ENCODE measurements at places on chromosomes 6 and 20.
A peak's percentile ranks its signal among the peaks of the same experiment; 100 is the strongest.

DNA sequence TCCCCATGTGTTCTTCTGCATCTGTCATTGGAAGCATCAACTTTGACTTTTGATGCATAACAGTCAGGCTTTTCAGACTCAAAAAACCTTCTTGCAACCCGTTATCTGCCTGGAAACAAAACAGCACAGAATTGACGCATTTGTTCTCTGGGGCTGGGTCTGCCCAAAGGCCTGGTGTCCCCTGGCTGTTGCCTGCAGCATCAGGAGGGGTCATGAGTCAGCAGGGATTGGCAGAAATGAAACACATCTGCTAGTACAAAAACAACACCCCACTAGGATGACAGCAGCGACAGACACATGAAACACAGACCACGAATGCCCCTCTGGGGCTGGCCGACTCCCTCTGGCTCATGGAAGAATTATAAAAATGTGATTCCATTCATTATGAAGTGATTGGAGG lies 157.6 kb upstream of the INSM1 start:
- no peak for DNase-seq

GRCh38 chr6:81612136-81612535 lies 140.3 kb downstream of the TENT5A start:
- DNase-seq: no peak

DNA sequence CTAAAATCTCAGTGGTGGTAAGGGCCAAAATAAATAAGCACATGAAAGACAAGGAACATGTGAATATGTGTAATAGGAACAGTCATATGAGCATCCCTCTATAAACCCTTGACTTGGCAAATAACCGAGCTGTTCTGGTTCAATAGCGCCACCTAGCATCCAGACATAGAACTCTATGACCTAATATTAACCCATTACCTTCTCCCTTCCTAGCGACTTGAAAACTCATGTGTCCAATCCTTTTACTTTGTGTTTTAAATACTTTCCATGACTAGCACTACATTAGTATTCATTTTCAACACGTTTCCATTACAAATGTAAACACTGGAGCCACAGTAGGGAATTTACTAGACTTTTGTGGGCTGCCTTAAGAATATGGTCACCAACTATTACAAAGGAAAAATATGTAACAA lies 279.7 kb downstream of the UST start:
- peak; percentile 74 for DNase-seq

- no peak for DNase-seq
These were observed 89.4 kb upstream of the ATXN1 start for GRCh38 chr6:16850681-16851026.

DNA sequence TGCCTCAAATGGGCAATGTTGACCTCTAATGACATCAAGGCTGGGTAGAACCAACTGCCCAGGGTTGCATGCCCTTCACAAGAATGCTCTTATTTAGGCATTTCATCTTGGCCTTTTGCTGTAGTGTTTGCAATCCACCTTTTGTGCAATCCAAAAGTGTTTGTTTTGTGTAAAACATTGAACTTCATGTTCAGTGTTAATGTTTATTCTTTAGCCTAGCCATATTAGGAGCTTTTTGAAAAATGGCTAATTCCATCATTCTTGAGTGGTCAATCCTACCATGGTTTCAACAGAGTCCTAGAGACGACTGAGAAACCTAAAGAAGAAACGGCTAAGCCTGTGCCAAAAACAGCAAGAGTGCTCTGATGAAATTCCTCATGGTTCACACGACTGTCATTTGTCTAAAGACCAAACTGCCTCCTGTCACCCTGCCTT lies 279.6 kb upstream of the PRDM1 start:
- DNase-seq: no peak

- DNase-seq: no peak
These were observed 120.6 kb upstream of the TMEM181 start for GRCh38 chr6:158439255-158439654.

DNA sequence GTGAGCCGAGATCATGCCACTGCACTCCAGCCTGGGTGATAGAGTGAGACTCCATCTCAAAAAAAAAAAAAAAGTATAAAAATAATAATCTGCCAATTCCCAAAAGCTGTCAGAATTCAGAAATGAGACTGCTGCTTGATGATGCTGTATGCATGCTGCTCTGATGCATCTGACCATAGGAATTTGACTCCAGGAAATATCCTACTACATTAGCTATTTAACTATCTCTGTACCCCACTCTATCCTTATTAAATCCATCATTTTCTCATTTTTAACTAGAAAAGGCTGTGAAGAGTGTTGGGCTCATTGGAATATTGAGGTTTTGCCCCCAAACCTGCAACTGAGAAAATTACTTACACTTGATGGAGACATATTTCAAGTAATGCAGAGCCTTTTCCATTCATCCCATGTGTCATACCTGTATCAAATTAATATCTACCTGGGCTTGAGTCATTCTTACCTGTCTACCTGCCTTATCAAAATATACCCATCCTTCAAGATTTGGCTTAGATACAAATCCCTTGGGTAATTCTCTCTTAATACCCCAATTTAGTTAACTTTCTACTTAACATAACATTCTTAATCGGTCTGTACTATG lies 135.2 kb upstream of the PREP start:
- DNase-seq: no peak

GRCh38 chr20:14885661-14886060 lies 548.2 kb upstream of the FLRT3 start:
- DNase-seq: no peak

GRCh38 chr6:965343-965742 lies 272.4 kb upstream of the EXOC2 start:
- DNase-seq: no peak

DNA sequence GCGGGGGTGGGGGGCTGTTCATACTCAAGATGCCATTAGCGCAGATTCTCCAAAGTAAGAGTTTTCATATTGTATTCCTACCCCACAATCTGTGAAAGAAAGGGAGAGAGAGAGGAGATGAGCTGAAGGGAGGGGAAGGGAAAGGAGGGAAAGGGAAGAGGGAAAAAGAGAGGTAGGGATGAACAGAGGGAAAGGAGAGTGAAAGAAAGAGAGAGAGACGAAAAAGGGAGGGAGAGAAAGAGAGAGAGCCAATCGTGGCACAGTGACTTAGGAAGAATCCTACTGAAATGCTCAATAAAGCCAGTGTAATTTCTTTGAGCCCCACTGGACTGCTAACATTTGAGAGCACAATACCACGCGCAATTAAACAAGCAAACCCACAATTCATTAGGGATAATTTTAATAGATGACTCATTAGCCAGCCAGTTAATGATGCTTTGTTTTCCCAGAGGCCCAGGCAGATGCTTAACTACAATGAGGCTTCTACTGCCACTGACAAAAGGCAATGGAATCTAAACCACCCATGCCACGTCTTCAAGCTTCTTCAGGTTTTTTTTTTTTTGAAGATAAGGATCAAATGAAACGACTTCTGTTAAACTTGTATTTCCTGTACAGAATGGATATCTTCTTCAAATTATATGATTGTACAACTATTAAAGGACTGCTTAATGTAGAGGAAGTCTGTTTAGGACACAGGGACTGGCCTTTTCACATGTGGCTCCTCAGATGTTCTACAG lies 306.8 kb downstream of the FOXC1 start:
- DNase-seq: peak; percentile 51

Data from lung microvascular endothelial cell (primary cell).